ENCODE measurements at places on chromosomes 1 and 21. TPM values are rescaled to one million over a fixed set of nuclear protein-coding genes. Genes with fewer than 3 reads are reported as not detected.

The FAM151A gene
- not detected for total RNA-seq

The KRTAP19-1 gene
- total RNA-seq: not detected

- DNase-seq: no peak
Measured at GRCh38 chr1:225460737-225461532, 33.1 kb upstream of the LBR start.

The GUCA2B gene
- total RNA-seq: not detected

The BARHL2 gene
- not detected for total RNA-seq

The RHBDL2 gene
- 0.13 TPM for total RNA-seq

The DIO1 gene
- not detected for total RNA-seq

- no peak for DNase-seq
Measured at GRCh38 chr1:29196863-29197589, 15.3 kb upstream of the SRSF4 start.

- no peak for DNase-seq
Measured at GRCh38 chr1:183466781-183467180, 5.5 kb upstream of the SMG7 start.

DNA sequence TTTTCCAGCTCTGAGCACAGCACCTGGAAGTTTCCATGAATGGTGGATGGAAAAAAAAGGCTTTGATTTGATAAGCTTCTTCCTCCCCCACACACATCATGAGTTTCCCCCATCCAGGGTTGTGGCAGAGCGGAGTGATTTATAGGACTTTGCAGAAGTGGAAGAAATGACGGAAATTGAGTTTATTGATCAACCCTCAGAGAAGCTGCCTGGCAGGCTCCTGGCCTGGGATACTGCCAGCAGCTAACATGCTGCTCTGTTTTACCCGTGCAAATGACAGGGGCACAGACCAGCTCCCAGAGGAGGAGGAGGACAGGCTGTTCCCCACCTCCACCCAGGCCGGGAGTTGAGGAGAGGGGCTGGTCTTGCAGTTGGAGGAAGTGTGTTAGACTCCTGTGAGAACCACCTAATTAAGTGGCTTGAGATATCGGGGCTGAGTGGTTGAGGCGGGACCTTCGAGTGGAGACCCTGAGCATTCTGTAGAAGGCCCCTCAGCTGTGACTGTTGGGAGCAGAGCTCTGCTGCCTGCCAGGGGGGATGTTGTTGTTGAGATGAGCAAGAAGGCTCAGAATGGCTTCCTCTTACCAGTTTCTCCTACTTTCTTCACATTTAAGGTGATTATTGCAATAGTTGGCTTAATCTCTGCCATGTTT, 21.8 kb downstream of the ADORA1 start:
- peak; percentile 14 for DNase-seq

The HSF2BP gene
- total RNA-seq: 0.38 TPM

The CDKN2C gene
- total RNA-seq: 17.6 TPM

The ACTN2 gene
- total RNA-seq: not detected

- no peak for DNase-seq
Measured at GRCh38 chr21:37711286-37711829, 204.9 kb downstream of the KCNJ6 start.

DNA sequence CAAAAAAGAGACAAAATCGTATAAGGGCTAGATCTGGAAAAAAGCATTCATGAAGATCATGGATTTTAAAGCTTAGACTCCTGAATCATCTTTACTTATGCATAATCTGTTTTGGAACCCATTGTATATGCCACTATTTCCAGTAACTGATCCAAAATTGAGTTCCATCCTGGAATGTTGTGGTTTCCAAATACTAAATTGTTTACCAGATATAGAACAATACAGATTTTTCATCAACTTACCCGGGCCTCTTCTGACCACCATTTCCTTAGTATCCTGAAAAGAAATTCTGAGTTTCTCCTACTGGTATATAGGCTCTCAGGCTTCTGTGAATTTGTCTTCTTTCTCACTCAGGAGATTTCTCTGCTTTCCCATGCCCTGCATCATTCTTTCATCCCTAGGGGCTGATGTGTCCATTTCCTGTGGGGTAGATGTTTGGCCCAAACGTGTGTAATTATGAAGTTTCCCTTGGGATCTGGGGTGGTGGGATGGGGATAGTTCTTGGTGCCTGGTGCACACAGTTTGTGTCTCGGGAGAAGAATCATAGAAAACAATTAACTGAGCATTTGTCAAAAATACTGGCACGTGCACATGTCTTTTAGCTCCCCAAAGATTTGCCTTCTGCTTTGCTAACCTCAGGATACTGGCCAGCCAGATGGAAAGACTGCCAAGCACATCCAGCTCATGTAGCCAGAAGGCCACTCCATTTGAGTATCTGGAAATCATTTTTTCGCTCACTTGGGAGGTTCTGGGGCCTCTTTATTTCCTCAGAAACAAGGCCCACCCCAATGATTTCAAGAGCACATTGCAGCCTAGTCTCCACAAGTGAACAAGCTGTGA, 127.8 kb downstream of the NTMT2 start:
- no peak for DNase-seq

DNA sequence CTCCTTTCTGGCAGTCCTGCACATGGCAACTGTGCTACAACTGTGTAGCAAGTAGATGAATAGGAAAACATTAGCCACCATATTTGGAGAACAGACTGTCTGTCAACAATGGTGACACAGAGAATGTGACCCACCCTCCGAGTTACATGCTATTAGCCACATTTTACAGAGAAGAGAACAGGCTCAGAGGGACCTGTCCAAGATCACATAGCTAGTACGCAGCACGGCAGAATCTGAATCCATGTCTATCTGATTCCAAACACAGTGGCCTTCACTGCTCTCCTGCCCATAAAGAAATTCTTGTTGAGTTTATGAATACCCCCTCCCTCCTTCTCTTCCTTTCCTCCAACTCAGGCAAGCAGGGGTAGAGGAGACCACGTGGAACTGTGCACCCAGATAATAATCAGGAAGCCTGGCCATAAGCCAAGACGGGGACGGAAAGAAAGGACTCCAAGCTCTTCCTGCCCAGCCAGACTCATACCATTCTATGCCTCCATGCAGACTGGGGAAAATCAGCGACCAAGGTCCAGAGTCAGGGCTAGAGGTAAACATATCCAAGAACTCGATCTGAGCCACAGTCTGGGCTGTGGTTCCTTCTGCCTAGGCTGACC, 78.8 kb downstream of the TRABD2B start:
- DNase-seq: peak; percentile 46

GRCh38 chr1:157893686-157894085, 52.1 kb upstream of the CD5L start:
- DNase-seq: no peak

The GCSAML gene
- not detected for total RNA-seq

- no peak for DNase-seq
Measured at GRCh38 chr1:48793863-48794262, 17.2 kb upstream of the BEND5 start.

DNA sequence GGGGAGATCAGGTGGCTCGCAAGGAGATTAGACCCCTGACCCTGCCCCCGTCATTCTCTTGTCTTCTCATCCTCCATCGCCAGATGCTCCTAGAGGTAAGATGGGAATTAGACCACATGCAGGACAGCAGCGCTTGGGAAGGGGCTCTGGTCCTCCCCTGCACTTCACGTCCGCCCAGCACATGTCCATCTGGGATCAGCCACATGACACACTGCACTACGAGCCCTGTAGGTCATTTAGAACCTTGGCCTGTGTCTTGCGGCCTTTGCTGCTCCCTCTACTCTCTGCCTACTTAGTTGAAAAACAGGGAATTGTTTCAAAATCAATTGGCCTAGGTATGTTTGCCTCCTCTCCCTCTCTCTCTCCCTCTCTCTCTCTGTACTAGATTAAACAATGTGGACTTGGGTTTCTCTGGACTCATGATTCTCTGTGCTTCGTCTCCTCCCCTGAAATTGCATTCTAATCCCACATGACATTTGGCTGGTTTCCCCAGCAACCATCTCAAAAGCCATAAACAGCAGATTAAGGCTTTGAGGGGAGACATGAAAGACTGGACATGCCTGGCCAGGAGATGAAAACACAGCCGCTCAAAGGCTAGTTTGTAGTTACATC, 3.8 kb upstream of the NCMAP start:
- no peak for DNase-seq

- no peak for DNase-seq
Measured at GRCh38 chr1:24892188-24893153, 37.6 kb downstream of the RUNX3 start.

DNA sequence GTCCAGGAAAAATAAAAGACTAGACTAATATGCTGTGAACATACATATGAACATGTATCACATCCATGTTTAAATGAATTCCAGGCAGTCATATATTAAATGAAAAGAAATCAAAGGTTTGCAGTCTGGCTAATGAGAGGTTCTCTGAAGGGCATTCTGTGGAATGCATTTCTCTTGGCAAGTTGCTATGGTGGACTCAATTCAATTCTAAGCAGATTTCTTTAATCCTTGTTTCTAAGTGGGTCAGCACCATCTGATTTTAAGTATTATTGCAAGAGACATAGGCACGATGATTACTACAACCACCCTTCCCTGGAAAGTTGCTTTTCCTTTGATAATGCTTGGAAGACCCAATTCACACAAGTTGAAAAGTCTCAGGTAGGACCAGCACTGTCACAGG, 23.9 kb upstream of the ABCA4 start:
- no peak for DNase-seq

The NBPF26 gene
- 4.4 TPM for total RNA-seq

GRCh38 chr1:27342778-27343638, 1.2 kb downstream of the SYTL1 start:
- no peak for DNase-seq

GRCh38 chr1:244296447-244296846, 155.3 kb downstream of the ADSS2 start:
- DNase-seq: peak; percentile 29

DNA sequence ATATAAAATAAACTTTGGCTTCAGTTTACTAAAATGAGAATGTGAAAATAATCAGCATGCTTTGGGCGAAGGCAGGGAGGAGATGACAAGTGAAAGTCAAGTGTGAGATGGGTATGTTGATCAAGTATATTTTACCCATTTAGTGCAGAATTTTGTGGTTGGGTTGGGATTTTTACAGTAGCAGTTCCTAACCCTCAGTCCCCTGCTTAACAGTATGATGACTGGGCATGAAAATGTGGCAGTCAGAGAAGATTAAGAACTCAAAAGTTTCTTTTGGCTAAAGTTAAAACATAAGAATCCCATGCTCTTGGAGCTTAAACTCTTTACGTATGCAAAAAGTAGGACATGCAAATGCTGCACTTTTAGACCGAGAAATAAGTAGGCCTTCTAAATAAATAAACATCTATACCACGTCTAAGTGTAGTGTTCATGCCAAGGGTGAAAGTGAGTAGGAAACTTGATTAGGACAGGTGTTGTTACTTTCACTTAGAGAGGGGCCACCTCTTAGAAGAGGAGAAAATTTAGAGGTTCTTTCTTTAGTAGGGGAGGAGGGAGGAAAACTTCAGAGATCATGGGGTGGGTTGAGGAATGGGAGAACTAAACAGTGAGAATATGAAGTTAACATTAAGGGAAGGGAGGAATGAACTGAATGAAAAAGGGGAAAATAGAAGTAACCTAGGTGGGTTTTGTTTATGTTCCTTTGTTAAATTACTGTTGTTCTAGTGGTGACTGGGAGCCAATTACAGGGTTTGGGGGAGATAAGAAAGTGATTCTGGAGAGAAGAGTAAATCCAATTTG, 127.8 kb downstream of the OSBPL9 start:
- DNase-seq: no peak

- DNase-seq: peak; percentile 1
Measured at GRCh38 chr21:14742119-14742518, 196.0 kb upstream of the SAMSN1 start.

The GBP5 gene
- 0.25 TPM for total RNA-seq

DNA sequence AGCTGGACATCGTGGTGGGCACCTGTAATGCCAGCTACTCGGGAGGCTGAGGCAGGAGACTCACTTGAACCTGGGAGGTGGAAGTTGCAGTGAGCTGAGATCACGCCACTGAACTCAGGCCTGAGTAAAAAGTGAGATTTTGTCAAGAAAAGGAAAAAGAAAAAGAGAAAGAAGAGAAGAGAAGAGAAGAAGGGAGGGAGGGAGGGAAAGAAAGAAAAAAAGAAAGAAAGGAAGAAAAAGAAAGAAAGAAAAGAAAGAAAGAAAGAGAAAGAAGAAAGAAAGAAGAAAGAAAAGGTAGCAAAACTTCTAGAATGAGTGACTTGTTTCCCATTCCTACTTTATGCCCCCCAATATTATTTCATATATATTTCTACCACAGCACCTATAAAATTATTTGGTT, 98.8 kb downstream of the UBE2U start:
- no peak for DNase-seq

DNA sequence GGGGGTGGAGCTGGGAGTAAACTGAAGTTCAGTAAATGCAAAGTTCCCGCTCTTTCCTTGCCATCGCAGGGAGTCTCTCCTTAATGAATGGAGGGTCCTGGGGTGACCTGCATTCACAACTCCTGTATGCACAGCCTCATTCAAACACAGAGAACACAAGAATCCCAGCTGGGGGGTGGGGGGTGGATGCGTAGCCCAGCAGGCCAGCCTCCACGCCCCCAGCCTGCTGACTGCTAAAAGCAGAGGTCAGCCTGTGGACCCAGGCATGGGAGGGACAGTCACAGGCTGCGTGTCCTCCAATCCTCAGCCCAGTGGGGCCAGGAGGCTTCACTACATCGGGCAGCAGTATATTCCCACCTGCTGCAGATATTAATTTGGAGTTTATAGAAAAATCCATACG, 263.1 kb downstream of the GRIK3 start:
- no peak for DNase-seq

The HSD3B2 gene
- not detected for total RNA-seq

GRCh38 chr21:35099310-35099709, 50.2 kb upstream of the RUNX1 start:
- DNase-seq: no peak

- DNase-seq: no peak
Measured at GRCh38 chr1:101325144-101325543, 88.3 kb downstream of the S1PR1 start.

The DRAXIN gene
- total RNA-seq: 0.64 TPM

The ATP8B2 gene
- 44.6 TPM for total RNA-seq

- no peak for DNase-seq
Measured at GRCh38 chr1:147897789-147898188, 4.8 kb upstream of the GJA8 start.

- DNase-seq: no peak
Measured at GRCh38 chr21:46180778-46181391, 3.4 kb downstream of the SPATC1L start.

The MAGI3 gene
- total RNA-seq: 10.1 TPM

- peak; percentile 56 for DNase-seq
Measured at GRCh38 chr1:208107425-208108212, 136.6 kb downstream of the PLXNA2 start.

The CCDC28B gene
- 24.4 TPM for total RNA-seq

The AMPD1 gene
- not detected for total RNA-seq

The STUM gene
- 0.25 TPM for total RNA-seq

DNA sequence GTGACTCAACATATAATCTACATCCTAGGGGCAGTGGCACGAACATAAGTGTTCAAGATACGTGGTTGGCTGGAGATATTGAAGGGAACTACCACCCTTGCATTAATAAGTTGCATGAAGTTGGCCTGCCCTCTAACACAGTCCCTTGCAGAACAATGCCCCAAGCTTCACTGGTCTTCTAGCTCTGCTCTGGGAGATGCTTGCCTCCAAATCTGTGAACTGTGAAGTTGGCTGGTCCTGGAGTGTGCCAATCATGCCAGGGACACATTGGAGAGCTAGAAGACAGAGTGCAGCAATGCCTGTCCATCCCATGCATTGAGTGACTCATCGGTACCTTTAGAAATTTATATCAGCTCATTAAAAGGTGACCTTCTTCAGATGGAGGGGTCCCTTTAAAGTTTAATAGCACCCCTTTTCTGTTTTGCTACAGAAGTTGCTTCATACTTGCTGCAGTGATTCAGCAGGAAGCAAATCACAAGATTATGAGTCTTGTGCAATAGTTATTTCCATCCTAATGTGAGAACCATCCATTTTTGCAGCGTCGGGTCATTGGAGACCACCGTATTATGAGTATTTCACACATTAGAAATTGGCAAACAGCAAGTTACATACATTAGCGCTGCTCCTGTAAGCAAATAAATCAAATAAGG, 55.2 kb upstream of the KAZN start:
- no peak for DNase-seq

Measured in dermis microvascular lymphatic vessel endothelial cell (primary cell).